ENCODE measurements at places on chromosomes 7 and 10.

- no peak for DNase-seq
Measured at GRCh38 chr10:23558361-23558799, 119.5 kb downstream of the OTUD1 start.

- no peak for DNase-seq
Measured at GRCh38 chr7:97088364-97088763, 29.1 kb upstream of the SDHAF3 start.

GRCh38 chr10:8331387-8331786, 276.9 kb downstream of the GATA3 start:
- no peak for DNase-seq

- no peak for DNase-seq
Measured at GRCh38 chr7:139476891-139477290, 6.6 kb downstream of the KLRG2 start.

DNA sequence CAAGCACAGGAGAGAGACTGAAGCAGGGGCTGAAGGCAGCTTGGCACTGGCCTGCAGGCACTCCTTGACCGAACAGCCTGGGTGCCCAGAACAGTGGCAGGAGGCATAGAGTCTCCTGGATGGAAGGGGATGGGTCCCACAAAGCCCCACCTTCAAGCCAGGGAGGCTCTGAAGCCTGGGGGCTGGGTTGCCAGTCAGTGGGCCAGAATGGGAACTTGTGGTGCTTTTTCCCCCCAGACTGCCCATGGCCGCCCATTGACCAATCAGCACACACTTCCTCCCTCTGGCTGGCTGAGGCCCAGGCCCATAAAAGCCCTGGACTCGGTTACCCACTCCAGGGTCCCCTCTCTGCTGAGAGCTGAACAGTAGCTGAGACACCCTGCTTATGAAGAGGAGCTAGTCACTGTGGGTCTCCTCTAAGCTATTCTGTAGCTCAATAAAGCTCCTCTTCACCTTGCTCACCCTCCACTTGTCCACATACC, 109.6 kb downstream of the ELAPOR2 start:
- no peak for DNase-seq

GRCh38 chr10:74863551-74863950, 37.2 kb downstream of the KAT6B start:
- DNase-seq: no peak

GRCh38 chr7:103446049-103446520, at the start of gene SLC26A5:
Gene SLC26A5, minus strand, starts transcription at chr7:103446207. Its CDS starts 24,693 bp downstream, at chr7:103421514.
- DNase-seq: no peak

- no peak for DNase-seq
Measured at GRCh38 chr10:124562425-124563060, 100.9 kb downstream of the LHPP start.

DNA sequence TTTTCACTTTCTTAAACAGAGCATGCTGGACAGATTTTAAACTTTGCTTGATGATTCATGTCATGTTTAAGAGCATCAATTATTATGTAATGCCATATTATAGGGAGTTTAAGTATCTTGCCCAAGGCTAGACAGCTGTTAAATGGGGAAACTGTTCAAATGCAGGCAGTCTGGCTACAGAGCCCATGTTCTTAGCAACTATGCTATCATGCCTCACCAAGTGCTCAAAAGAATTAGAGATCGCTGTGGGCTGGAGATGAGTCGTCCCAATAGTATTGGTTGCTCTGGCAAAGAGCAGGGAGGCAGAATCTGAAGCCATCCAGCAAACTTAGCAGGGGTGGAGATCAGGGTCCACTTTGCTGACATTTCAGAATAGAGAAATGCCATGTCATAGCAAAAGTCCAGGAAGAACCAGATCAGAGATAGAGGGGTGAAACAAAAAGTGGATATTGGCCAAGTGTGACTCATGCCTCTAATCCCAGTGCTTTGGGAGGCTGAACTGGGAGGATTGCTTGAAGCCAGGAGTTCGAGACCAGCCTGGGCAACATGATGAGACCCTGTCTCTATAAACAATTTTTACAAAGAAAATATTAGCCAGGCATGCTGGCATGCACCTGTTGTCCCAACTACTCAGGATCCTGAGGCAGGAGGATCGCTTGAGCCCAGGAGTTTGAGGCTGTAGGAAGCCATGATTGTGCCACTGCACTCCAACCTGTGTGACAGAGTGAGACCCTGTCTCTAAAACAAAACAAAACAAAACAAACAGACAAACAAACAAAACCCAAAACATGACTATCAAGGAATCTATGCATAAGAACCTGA, 57.8 kb downstream of the BAMBI start:
- DNase-seq: no peak

DNA sequence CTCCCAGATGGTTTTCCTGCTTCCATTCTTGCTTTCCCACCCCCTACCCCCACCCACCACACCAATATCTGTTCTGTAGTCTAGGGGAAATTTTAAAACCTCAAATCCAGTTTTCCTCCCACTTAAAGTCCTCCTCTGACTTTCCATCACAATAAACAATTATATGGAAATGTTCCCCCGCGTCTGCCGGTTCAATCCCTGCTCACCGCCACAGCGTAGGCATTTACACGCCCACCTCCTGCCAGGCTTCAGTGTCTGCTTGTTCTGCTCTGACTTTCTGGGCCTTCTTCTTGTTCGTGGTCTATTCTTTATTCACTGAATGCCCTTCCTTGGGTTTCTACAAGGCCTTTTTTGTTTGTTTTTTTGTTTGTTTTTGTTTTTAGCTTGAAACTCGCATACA, 633.0 kb upstream of the MKI67 start:
- DNase-seq: no peak

GRCh38 chr7:128123291-128124037, 92.2 kb upstream of the LRRC4 start:
- no peak for DNase-seq

- DNase-seq: no peak
Measured at GRCh38 chr7:79615466-79615865, 162.0 kb upstream of the MAGI2 start.

GRCh38 chr7:69609541-69610373, 11.5 kb downstream of the AUTS2 start:
- no peak for DNase-seq

- peak; percentile 15 for DNase-seq
Measured at GRCh38 chr7:140478246-140479061, 851 bp downstream of the MKRN1 start.

DNA sequence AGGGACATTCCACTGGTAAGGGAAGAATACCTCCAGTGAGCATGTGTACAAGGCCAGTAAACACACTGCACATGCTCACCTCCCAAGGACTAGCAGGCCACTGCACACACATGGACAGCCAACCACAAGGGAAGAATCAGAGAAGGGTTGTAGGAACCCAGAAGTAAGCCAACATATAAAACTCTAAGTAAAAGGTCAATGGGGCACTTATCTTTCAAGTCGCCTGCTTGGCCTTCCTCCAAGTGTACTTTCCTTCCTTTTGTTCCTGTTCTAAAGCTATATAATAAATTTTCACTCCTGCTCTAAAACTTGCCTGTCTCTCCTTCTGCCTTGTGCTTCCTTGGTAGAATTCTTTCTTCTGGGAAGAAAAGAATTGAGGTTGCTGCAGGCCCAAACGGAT, 33.0 kb downstream of the ORC5 start:
- no peak for DNase-seq

- no peak for DNase-seq
Measured at GRCh38 chr10:4586776-4587175, 239.2 kb upstream of the AKR1E2 start.

DNA sequence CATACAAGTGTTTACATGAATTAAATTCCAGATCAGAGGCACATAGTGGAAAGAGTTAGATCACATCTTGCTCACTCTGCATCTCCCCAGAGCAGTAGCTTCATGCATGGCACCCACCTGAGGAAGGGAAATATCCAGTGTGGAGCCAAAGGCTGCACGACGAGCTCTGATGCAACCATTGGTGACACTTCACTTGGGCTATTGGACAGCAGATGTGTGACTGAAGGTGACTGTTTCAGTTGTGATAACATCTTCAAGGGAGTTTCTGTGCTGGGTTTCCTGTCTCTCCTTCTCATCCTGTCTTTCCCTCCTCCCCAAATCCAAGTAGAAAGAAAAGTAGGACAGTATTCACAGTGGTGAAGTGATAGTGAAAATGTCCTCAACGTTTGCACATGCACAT, 115.0 kb downstream of the TAF3 start:
- DNase-seq: no peak

GRCh38 chr10:17233286-17233991, 5.4 kb downstream of the VIM start:
- no peak for DNase-seq

DNA sequence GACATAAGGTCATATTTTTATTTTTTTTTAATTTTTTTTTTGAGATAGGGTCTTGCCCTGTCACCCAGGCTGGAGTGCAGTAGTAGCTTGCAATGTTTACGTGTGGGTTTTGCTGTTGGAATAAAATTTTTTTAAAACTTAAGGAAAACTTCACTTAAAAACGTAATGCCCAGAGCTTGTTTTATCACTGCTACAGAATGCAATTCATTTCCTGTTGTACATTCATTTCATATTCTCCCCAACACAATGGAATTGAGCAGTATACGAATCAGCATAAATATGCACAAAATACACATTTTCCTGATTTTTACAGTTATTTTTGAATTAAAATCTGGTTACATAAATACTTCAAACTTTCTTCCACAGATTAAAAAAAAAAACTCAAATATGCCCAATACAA, 40.3 kb downstream of the RSU1 start:
- no peak for DNase-seq

- DNase-seq: no peak
Measured at GRCh38 chr10:200405-200804, 65.2 kb downstream of the ZMYND11 start.

DNA sequence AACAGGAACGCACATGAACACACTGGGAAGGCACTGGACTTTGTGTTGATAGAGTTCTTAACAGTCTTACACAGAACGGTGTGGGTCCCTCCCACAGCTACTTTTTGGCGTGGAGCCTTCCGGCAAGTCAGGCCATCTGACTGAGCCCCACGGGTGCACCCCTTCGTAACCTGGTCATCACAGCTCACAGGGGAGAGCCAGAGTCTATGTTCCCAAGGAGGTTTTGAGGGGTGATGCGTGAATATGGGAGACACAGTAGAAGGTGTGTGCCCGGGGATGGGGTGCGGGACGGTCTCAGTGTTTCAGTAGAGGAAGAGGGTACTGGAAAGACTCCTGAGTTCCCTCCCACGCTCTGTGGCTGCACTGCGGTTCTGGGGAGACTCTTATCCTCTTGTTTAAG, 291.7 kb downstream of the DNAJB6 start:
- DNase-seq: no peak

DNA sequence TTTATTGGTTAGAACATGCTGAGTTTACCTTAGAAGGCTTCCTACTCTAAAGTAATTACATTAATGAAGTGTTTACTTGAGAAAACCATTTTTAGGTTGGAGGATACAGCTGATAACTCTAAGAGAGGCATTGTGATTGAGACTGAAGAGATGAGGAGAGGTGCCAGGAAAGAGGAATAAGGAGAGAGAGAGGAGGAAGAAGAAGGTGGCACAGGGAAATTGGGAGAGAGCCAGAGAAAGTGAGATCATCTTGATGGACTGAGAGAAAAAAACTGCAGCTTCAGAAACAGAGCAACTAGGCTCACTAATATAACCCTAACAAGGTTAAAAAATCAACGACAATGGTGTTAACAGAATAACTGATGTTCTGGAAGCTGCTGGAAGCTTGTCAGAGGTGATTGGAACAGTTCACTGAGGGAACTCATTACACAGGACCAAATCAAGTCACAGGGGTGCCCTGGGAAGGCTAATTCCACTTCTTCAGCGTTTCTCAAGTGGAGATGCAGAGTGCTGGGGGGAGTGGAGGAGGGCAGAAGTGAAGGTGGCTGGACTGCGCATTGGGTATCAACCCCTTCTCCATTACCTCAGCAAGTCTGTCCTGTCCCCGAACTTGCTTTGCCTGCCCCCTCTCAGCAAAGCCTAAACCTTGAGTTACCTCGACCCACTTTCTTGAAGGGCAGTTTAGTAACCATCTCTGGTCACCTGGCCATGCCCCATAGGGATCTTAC, 6.9 kb upstream of the SORBS1 start:
- no peak for DNase-seq

DNA sequence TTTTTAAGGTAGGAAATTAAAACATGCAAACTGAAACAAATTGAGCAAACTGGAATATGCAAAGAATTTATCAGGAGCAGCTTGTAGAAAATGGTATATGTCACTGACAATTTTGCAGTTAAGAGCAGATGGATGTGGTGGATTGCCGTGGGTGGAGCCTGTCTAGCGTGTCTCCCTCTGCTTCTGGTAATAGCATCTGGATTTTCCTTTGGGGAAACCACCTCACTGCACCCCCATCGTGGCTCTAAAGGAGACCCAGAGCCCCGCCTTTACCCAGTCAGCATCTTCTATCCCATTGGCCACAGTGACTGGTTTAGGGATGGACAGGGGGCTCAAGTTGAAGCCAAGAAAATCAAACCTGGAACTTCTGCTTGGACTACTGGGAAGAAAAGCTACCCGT, 142.9 kb downstream of the SVIL start:
- DNase-seq: no peak

DNA sequence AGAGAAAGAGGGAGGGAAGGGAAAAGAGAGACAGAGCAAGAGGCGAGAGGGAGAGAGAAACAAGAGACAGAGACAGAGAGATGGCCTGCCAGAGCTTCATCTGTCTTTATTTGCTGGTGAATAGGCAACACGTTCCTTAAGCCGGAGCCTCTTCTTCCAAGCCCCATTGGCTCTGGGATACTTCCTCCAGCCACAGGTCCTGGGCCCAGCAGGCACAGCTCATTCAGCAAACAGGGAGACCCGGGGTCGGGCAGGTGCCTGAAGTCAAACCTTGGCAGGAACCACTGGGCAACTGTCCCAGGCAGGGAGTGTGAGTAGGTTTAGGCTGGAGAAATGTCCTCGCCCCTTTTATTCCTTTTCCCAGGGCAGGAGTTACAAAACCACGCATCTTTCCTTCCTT, 68.2 kb downstream of the MYL10 start:
- no peak for DNase-seq

DNA sequence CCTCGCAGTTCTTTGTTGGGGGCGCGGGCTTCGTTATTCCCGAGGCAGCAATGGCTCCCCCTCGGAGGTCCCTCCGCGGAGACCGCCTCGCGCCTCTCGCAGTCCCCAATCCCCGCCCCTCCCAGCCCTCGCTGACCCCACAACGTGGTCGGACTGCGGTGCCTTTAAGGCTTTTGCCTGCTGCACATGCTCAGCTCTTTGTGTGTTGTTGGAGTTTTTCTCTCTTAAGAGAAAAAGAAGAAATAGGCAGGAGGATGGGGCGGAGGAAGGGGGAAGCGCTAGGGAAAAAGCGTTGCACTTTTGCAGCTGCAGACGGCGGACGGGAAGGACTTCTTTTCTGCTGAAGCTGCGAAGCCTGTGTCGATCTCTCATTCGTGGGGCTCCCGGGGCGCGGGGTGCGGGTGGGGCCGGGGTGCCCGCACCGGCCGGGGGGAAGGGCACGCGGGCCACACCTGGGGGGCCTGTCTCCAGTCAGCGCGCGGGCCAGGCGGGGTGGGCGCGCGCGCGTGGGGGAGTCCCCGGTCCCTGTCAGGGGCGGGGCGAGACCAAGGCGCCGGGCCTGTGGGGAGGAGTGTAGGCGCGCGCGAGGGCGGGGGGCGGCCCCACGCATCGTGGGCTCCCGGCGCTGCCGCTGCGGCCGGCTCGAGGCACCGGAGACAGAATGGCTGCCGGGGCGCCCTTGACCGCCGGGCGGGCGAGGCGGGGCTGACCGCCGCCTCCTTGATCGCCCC, 445 bp upstream of the ATRNL1 start:
- DNase-seq: no peak

- no peak for DNase-seq
Measured at GRCh38 chr7:130494431-130494858, 2.6 kb downstream of the MEST start.

- DNase-seq: no peak
Measured at GRCh38 chr7:148782757-148783456, 84.2 kb downstream of the CUL1 start.

GRCh38 chr10:109960682-109961081, 37.4 kb upstream of the XPNPEP1 start:
- DNase-seq: no peak

GRCh38 chr10:26334232-26334931, 103.8 kb upstream of the APBB1IP start:
- DNase-seq: no peak
